ENCODE measurements at places on chromosomes 4 and X.

- no peak overlapping the region for H3K27ac ChIP-seq
- H3K4me1 ChIP-seq, result no peaks in the 10 kb centered on the region
- H3K27me3 ChIP-seq, result no peaks in the 10 kb centered on the region
- peaks cover 17% of the 10 kb centered on the region for H3K36me3 ChIP-seq
- no peak for DNase-seq
- no peak overlapping the region for H3K4me3 ChIP-seq
These were observed 106.2 kb upstream of the IL13RA1 start for GRCh38 chrX:118621081-118621759.

GRCh38 chr4:111070390-111070789 lies 447.5 kb upstream of the PITX2 start:
- H3K27ac ChIP-seq, result no peak overlapping the region
- DNase-seq, result no peak
- no peaks in the 10 kb centered on the region for H3K4me1 ChIP-seq
- H3K27me3 ChIP-seq, result no peaks in the 10 kb centered on the region
- no peak overlapping the region for H3K4me3 ChIP-seq

- no peak overlapping the region for H3K27ac ChIP-seq
- H3K27me3 ChIP-seq, result no peaks in the 10 kb centered on the region
These were observed 14.6 kb upstream of the NKX3-2 start for GRCh38 chr4:13558881-13559280.

DNA sequence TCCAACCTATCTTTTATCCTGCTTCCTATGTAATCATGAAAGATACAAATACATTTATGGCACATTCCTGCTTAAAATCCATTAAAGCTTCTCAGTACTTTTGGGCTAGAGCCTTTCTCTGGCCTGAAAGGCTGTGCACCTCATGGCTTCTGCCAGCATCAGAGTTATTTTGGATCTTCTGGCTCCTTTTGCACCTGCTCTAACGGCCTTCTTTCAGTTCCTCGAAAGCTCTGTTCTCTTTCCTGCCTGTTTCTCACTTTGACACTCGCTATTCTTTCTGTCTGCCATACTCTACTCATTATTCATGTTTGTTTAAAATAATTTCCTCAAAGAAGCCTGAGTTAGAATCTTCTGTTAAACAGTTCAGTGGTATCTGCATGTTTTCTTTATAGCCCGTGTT lies 86.0 kb downstream of the LRP2BP start:
- no peaks in the 10 kb centered on the region for H3K4me1 ChIP-seq
- peaks cover 7% of the 10 kb centered on the region for H3K27me3 ChIP-seq
- H3K27ac ChIP-seq, result no peak overlapping the region
- no peaks in the 10 kb centered on the region for H3K36me3 ChIP-seq
- no peak for DNase-seq

GRCh38 chr4:36088542-36088941 lies 155.8 kb downstream of the ARAP2 start:
- DNase-seq, result no peak
- H3K36me3 ChIP-seq, result peaks cover 29% of the 10 kb centered on the region
- H3K27me3 ChIP-seq, result no peaks in the 10 kb centered on the region
- H3K4me1 ChIP-seq, result no peaks in the 10 kb centered on the region
- H3K4me3 ChIP-seq, result no peak overlapping the region

GRCh38 chr4:187010052-187010451 lies 286.4 kb upstream of the FAT1 start:
- H3K27ac ChIP-seq, result no peak overlapping the region
- no peak for DNase-seq
- no peaks in the 10 kb centered on the region for H3K4me1 ChIP-seq
- H3K4me3 ChIP-seq, result no peak overlapping the region
- no peaks in the 10 kb centered on the region for H3K36me3 ChIP-seq
- no peaks in the 10 kb centered on the region for H3K27me3 ChIP-seq

- H3K36me3 ChIP-seq, result no peaks in the 10 kb centered on the region
- no peaks in the 10 kb centered on the region for H3K27me3 ChIP-seq
- no peaks in the 10 kb centered on the region for H3K4me1 ChIP-seq
These were observed 23.0 kb downstream of the GRXCR1 start for GRCh38 chr4:42915484-42915883.

DNA sequence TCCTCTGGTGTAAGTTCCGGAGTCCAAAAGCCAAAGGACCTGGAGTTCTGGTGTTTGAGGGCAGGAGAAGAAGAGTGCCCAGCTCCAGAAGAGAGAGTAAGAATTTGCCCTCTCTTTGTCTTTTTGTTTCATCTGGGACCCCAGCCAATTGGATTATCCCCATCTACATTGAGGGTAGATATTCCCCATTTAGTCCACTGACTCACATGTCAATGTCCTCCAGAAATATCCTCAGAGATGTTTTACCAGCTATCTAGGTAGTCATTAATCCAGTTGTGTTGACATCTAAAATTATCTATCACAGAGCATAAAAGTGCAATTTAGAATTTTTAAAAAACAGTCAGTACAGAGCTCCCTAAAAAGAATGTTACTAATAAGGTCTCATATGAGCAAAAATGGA lies 132.9 kb upstream of the TMEM47 start:
- no peak for DNase-seq
- H3K27ac ChIP-seq, result no peak overlapping the region
- no peaks in the 10 kb centered on the region for H3K4me1 ChIP-seq

GRCh38 chr4:87078987-87079486 lies 141.4 kb downstream of the KLHL8 start:
- H3K4me1 ChIP-seq, result peaks cover 19% of the 10 kb centered on the region
- DNase-seq, result no peak
- no peak overlapping the region for H3K4me3 ChIP-seq
- peaks cover 13% of the 10 kb centered on the region for H3K36me3 ChIP-seq

DNA sequence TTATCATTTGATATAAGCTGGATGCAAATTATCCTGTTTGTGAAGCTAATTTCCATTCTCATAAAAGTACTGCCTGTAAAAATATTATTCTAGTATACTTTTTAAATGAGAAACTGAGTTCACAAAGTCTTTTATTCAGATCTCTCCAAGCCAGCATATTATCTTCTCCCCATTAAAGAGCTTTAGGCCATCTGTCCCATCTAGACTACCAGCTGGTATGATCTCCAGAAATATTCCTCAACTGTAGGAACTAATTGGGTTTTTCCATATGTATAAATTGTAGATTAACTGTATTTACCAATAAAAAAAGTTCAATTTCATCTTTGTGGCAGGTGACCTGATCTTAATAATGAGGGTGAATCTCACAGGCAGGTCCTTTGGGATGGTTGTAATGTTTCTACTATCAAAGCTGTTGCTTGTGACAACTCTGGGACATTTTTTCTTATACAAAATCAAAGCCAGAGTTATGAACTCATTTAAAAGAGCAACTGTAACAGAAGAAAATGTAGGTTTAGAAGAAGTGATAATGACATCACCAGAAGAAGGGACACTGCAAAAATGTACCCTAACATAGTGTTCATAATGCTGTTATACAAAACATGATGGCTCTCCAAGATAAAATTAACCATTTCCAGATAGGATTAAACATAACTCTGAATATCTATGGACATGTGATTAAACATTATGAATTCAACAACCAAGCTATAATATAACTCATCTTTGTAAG lies 132.8 kb downstream of the KCNIP4 start:
- H3K4me1 ChIP-seq, result no peaks in the 10 kb centered on the region
- H3K27ac ChIP-seq, result no peak overlapping the region
- no peak overlapping the region for H3K4me3 ChIP-seq

DNA sequence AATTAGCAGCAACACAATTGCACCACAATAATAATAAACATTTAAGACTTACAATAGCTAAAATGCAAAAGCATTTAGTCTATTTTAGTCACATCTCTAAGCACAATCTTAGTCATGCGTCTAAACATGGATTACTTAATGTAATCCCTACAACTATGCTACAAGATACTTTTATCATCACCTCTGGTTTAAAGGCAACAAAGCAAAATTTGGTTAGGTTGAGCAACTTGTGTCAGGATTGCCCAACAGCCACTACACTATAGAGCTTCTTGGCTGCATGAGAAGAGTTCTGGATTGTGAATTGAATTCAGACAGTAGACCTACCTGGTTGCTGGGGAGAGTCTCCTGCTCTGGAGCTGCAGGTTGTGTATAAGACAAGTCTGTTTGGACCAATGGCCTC lies 146.5 kb upstream of the PUDP start:
- DNase-seq, result no peak
- H3K4me3 ChIP-seq, result no peak overlapping the region
- no peaks in the 10 kb centered on the region for H3K4me1 ChIP-seq
- H3K36me3 ChIP-seq, result no peaks in the 10 kb centered on the region
- H3K27ac ChIP-seq, result no peak overlapping the region
- H3K27me3 ChIP-seq, result no peaks in the 10 kb centered on the region

DNA sequence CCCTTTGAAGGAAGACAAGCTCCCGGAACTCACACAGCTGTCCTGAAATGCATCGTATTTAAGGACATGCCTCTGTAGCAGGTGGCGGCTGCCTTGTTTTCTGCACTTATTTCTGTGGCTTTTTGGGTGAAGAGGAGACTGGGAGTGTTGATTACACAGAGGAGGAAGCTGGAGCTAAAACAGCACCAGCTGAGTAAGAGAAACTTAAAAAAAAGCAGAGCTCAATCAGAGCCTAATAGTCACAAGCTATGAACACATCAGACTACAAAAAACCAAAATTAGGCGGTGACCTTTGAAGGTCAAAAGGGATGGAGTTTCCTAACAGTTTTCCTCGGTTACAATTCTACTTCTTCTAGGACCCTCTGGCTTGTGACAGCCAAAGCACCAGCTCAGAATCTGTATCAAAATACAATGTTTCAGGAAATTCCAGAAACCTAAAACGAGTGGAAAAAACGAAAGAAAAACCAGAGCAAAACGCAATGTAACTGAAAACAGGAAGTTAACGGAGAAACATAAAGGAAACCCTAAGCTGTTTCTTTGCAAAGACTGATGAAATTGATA lies 13.5 kb downstream of the PRKX start:
- peak; percentile 70 for DNase-seq
- H3K4me3 ChIP-seq, result peak overlapping the region; percentile 27
- peaks cover 34% of the 10 kb centered on the region for H3K4me1 ChIP-seq
- no peaks in the 10 kb centered on the region for H3K27me3 ChIP-seq
- no peaks in the 10 kb centered on the region for H3K36me3 ChIP-seq

GRCh38 chr4:89752932-89753598 lies 83.9 kb downstream of the SNCA start:
- no peak overlapping the region for H3K4me3 ChIP-seq
- H3K27me3 ChIP-seq, result no peaks in the 10 kb centered on the region
- H3K4me1 ChIP-seq, result no peaks in the 10 kb centered on the region
- DNase-seq, result no peak
- no peak overlapping the region for H3K27ac ChIP-seq

DNA sequence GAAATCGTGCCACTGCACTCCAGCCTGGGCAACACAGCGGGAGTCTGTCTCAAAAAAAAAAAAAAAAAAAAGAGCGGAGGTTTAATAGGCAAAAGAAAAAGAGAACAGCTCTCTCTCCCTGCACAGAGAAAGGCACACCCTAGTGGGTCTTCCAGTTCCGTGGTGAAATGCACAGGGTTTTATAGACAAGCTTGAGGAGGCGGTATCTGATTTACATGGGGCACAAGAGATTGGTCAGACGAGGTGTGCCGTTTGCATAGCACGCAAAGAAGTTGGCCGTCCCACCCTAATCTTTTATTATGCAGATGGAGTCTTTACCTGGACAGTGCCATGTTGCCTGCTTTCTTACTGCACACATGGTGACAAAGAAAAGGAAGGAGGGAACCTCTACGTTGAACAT lies 33.5 kb upstream of the REST start:
- no peaks in the 10 kb centered on the region for H3K36me3 ChIP-seq
- H3K27ac ChIP-seq, result no peak overlapping the region
- DNase-seq, result no peak
- no peak overlapping the region for H3K4me3 ChIP-seq
- peaks cover 9% of the 10 kb centered on the region for H3K4me1 ChIP-seq
- H3K27me3 ChIP-seq, result no peaks in the 10 kb centered on the region

DNA sequence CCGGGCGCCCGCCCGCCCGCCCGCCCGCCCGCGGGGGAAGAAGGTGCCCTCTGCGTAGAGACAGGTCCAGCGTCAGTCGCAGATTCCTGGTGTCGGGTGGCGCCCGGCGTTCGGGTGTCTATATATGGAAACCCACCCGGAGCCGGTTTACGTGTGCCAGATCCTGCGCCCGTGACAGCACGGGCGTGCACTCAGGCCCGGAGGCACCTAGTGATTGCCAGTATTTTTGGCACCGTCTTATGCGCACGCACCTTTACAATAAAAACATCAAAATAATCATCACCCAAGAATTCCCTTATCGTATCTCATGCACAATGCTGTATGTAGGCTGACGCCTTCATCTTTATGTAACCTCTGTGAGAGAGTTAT lies 519 bp downstream of the SLC25A4 start:
- no peak overlapping the region for H3K4me3 ChIP-seq
- DNase-seq, result no peak
